ENCODE measurements at places on chromosomes 16 and 17. TPM values are rescaled to one million over a fixed set of nuclear protein-coding genes. Genes with fewer than 3 reads are reported as not detected.

PYDC1 gene
- polyA plus RNA-seq, result not detected

OMG gene
- 0.58 TPM for polyA plus RNA-seq

PTGES3L gene
- 0.73 TPM for polyA plus RNA-seq

- DNase-seq, result peak; percentile 54
Observed at GRCh38 chr16:13961099-13961811, 41.3 kb downstream of the ERCC4 start.

- no peak for DNase-seq
Observed at GRCh38 chr16:74700116-74700437, 585 bp downstream of the MLKL start.

GRCh38 chr17:28983286-28984230 is 22.3 kb downstream of the SEZ6 start:
- DNase-seq, result no peak

DNA sequence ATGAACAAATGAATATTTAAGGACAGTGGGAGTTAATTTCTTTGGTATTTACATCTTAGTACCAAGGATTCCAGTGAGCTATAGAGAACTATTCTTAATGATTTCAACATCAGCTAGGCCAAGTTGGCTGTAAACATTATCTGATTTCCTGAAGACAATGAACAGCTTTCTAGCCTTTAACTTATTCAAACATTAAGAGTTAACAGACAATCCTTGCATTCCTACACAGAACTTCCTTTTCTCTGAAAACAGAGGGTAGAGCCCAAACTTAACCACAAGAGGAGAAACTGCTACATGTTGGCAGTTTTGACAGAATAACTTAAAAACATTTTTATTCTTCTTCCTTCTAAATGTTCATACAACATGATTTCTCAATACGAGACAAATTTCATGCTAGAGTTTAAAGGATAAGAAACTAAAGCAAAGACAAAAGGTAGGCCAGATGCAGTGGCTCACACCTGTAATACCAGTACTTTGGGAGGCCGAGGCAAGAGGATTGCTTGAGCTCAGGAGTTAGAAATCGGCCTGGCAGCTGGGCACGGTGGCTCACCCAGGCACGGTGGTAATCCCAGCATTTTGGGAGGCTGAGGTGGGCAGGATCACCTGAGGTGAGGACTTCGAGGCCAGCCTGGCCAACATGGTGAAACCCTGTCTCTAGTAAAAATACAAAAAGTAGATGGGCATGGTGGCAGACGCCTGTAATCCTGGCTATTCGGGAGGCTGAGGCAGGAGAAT is 4.4 kb downstream of the CRLF3 start:
- no peak for DNase-seq

DNA sequence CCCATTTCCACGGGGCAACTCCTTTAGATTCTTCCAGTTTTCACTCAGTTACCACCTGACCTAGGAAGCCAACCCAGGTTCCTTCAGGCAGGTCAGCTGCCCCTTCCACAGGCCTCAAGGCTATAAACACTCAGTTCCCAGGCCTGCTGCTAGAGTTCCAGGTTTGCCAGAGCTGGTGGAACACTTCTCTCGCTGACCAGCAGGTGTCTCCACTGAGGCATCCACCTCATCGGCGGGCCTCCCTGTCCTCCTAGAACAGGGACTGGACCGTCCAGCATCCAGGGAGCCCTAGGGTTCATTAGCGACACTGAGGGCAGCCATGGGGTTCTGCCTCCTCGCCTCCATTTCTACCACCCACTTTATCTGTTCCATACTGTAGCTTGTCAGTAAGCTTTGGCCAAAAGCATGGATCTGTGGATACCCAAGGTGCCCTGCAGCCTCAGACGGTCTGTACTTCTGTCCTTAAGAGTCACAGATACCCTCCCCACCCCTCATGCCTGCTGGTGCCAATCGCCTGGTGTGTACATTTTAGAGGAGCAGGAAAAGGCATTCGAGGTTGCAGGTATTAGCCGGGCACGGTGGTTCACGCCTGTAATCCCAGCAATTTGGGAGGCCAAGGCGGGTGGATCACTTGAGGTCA is 29.0 kb downstream of the PIMREG start:
- DNase-seq, result peak; percentile 88

KRT9 gene
- not detected for polyA plus RNA-seq

FBXL16 gene
- polyA plus RNA-seq, result 0.38 TPM

GRCh38 chr16:57711-58110 is 4.1 kb downstream of the SNRNP25 start:
- DNase-seq, result no peak

IRF8 gene
- polyA plus RNA-seq, result 4.7 TPM

DNA sequence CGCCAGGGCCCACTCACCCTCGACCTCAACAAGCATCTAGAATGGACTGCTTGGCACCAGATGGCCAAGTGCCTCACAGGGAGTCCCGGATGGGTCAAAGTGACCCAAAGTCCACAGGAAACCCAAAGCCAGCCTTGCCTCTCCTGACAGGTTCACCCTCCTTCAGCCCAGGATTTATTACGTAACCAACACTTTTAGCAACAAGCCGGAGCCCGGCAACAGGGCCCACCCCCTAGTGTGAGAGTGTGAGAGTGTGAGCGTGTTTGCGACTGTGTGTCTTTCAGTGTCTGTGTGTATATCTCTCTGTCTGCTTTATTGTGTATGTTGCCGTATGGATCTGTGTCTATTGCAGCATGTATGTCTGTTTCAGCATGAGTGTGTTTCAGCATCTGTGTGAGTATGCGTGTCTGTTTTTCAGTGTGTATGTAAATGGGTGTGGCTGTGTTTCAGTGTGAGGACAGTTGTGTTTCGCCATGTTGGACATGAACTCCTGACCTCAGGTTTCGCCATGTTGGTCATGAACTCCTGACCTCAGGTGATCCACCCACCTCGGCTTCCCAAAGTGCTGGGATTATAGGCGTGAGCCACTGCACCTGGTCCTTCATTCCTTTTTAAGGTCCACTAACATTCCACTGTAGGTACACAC is 13.7 kb upstream of the PEMT start:
- DNase-seq, result no peak

MEOX1 gene
- 0.33 TPM for polyA plus RNA-seq

DNA sequence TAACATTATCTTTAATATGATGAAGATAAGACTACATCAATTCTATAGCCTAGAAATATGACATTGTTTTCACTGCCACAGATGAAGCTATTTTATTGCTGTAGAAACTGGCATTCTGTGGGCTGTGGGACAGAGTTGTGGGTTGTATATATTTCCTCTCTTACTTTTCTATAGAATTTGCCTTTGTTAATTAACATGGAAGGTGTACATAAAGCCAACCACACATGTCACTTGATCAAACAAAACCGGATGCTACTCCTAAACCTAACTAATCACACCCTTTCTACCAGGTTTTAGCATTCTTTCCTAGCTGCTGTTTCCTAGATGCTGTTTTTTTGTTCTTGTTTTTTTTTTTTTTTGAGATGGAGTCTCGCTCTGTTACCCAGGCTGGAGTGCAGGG is 81.2 kb upstream of the ATP2A3 start:
- no peak for DNase-seq

DNA sequence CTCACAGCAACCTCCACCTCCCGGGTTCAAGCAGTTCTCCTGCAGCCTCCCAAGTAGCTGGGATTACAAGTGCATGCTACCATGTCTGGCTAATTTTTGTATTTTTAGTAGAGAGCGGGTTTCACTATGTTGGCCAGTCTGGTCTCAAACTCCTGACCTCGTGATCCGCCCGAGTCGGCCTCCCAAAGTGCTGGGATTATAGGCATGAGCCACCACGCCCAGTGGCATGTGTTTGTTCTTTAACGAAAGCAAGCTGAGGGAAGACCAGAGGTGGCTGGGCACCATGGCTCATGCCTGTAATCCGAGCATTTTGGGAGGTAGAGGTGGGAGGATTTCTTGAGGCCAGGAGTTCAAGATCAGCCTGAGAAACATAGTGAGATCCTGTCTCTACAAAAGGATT is 18.1 kb downstream of the TNFRSF13B start:
- no peak for DNase-seq

GRCh38 chr16:88460496-88461330 is 7.6 kb downstream of the ZFPM1 start:
- DNase-seq, result peak; percentile 32

- DNase-seq, result no peak
Observed at GRCh38 chr16:79765431-79765830, 164.9 kb upstream of the MAF start.
